Immature natural killer cell (primary cell): ENCODE measurements at places on chromosomes 12 and 14. TPM values are rescaled to one million over a fixed set of nuclear protein-coding genes. Genes with fewer than 3 reads are reported as not detected.

BDKRB2 gene
- polyA plus RNA-seq: not detected

METTL25 gene
- polyA plus RNA-seq: 15.7 TPM

NID2 gene
- 0.35 TPM for polyA plus RNA-seq

KRT2 gene
- polyA plus RNA-seq: 0.51 TPM

LRP1-AS gene
- not detected for polyA plus RNA-seq

NGB gene
- polyA plus RNA-seq: not detected

NPC2 gene
- 128 TPM for polyA plus RNA-seq

APOLD1 gene
- polyA plus RNA-seq: not detected

TROAP gene
- 2.6 TPM for polyA plus RNA-seq

KRT72 gene
- polyA plus RNA-seq: 0.34 TPM

SALL2 gene
- 1.2 TPM for polyA plus RNA-seq

C14orf180 gene
- not detected for polyA plus RNA-seq

SERPINA9 gene
- not detected for polyA plus RNA-seq

NINJ2 gene
- 25.7 TPM for polyA plus RNA-seq

DNA sequence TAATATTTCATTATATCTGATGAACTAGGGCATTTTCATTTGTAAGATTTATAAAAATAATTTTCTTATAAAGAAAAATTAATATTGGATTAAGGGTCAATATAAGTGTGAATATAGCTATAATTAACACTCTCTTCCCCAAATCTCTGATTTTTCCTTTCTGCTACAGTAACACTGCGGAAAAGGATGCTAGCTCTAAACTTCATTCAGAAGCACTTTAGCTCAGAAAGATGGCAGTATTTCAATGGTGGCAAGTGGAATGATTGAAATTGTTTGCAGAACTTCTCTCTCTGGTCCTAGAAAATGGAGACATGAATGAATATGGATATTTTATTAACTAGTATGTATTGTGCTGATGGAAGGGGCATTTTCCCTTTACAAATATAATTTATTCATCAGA lies 8.4 kb downstream of the NPAS3 start:
- no peak for DNase-seq

- DNase-seq: no peak
Measured at GRCh38 chr14:81797315-81797714, 263.7 kb upstream of the SEL1L start.

- DNase-seq: peak; percentile 26
Measured at GRCh38 chr12:93785249-93786010, 108.3 kb downstream of the CRADD start.

DNA sequence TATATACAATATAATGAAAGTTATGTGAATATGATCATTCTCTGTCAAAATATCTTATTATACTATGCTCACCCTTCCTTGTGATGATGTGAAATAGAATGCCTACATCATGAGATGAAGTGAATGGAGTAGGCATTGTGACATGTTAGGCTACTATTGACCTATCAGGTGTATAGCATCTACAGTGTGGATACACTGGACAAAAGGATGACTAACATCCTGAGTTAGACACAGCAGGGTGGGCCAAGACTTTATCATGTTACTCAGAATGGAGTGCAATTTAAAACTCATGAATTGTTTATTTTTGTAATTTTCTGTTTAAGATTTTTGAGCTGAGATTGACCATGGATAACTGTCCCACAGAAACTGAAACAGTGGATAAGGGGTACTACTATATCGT lies 53.4 kb upstream of the NAV3 start:
- DNase-seq: no peak

GRCh38 chr12:64186789-64187188 lies 35.3 kb downstream of the KICS2 start:
- no peak for DNase-seq

GRCh38 chr14:61074852-61075251 lies 93.8 kb downstream of the SLC38A6 start:
- no peak for DNase-seq

DNA sequence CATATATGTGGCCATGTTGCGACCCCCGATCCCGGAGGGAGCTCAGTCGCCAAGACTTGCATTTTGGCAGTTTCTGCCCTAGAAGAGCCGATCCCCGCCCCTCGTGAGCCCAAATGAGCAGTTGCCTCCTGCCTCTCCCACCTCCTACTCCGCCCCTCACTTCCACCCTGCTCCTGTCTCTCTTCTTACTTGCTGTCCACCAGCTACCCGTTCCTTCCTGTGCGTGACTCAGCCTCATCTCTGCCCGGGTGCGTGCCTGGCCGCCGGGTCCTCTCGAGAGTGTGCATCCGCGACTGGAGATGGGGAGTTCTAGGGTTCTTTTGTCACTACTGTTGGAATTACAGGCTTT lies 585 bp downstream of the GPATCH2L start:
- peak; percentile 65 for DNase-seq

- DNase-seq: no peak
Measured at GRCh38 chr14:52325630-52326029, 11.5 kb downstream of the PTGER2 start.

- no peak for DNase-seq
Measured at GRCh38 chr14:36996857-36997590, 175.4 kb downstream of the SLC25A21 start.

DNA sequence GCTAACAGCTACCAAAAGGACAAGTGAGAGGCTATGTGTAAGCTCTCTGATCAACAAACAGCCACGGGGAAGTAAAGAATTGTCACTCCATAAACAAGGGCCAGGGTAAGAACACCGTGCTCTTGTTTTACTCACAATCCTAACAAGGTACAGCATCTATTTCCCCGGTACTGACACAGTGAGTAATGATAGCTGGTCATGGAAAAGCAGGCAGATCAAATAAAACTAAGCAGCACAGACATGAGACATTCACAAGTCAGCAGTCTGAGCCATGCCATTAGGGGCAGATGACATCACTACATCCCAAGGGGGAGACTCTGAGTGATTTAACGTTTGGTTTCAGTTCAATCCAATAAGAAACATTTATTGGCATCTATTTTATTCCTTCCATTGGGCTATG lies 54.4 kb downstream of the ARL6IP4 start:
- DNase-seq: no peak

DNA sequence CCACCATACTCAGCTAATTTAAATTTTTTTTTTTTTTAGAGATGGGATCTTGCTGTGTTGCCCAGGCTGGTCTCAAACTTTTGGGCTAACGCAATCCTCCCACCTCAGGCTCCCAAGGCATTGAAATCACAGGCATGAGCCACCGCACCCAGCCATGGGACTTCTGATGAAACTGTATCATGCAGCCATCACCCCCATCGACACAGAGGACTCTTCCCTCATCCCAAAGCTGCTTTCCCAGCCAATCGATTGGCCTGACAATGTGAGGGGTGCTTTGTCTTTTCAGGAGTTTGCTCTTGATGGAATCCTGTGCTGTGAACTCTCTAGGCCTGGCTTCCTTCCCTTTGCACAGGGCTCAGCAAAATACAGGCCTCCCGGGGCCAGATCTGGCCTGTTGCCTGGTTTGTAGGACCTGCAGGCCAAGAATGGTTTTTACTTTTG lies 59.6 kb upstream of the NCOR2 start:
- no peak for DNase-seq

GRCh38 chr14:61319706-61320105 lies 1.7 kb upstream of the PRKCH start:
- DNase-seq: no peak

- DNase-seq: peak; percentile 66
Measured at GRCh38 chr12:27779920-27780611, at the start of the genes KLHL42 and MANSC4. TSS of gene KLHL42 (plus strand) at chr12:27780233. CDS start at chr12:27780331, 98 bp downstream. TSS of gene MANSC4 (minus strand) at chr12:27780236. CDS start at chr12:27771276, 8,960 bp downstream.

GRCh38 chr12:118429688-118430383 lies 53.5 kb downstream of the SUDS3 start:
- no peak for DNase-seq

DNA sequence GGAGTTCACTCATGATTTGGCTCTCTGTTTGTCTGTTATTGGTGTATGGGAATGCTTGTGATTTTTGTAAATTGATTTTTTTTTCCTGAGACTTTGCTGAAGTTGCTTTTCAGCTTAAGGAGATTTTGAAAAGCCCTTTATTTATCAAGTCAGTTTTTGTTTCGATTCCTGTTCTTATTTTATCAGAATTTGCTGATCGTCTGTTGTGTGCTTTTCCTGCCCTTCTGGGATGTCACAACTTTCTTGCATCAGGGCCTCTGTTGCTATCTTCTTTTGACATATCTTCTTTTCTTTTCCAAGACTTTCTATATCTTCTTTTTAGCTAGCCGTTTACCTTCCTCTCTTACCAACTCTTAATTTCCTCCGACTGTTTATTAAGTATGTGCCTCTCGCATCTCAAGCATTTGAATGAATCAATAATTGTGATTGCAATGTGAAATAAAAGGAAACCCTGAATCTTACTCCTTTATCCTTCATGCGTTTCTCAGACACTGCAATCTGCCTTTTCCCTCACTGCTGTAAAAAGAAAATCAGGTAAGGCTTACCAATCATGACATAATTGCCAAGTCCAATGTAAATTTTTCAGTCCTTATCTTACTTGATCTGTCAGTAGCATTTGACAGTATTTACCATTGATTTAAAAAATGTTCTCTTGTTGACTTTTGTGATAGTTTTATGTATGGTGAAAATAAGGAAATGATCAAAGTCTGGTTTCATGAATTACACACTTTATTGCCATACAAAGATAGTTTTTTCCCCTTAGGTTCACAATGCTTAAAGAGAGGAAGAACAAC lies 53.0 kb downstream of the ETNK1 start:
- DNase-seq: no peak

GRCh38 chr12:57232156-57232756 lies 2.7 kb downstream of the SHMT2 start:
- DNase-seq: no peak

DNA sequence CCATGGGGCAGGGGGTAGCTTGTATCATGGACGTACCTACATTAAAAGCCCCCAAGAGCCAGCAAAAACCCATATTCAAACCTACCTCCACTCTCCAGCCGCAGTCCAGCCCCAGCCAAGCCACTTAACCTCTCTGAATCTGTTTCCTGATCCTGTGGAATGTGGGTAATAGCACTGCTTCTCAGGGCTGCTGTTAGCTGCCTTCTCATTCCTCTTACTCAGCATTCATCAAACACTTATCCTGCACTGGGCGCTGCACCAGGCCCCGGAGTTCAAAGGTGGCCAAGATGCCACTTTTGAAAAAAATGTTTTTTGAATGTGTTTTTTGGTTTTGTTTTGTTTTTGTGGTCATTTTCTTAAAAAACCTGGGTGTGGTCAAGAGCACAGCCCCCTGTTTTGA lies 237.4 kb downstream of the CHST11 start:
- DNase-seq: no peak

GRCh38 chr12:107079172-107080011 lies 14.0 kb downstream of the CRY1 start:
- peak; percentile 17 for DNase-seq

- DNase-seq: no peak
Measured at GRCh38 chr12:2633825-2634200, 161.0 kb upstream of the FKBP4 start.

GRCh38 chr12:129081755-129082250 lies 228.5 kb downstream of the GLT1D1 start:
- DNase-seq: no peak

- peak; percentile 47 for DNase-seq
Measured at GRCh38 chr12:25054783-25055144, 105.9 kb upstream of the BCAT1 start.

- no peak for DNase-seq
Measured at GRCh38 chr14:53016919-53017318, 66.1 kb upstream of the FERMT2 start.

GRCh38 chr14:66056926-66057552 lies 429.1 kb upstream of the CCDC196 start:
- DNase-seq: no peak

- DNase-seq: no peak
Measured at GRCh38 chr12:116774020-116774419, 35.9 kb downstream of the RNFT2 start.

GRCh38 chr12:8852119-8852518 lies 29.7 kb downstream of the A2ML1 start:
- no peak for DNase-seq

DNA sequence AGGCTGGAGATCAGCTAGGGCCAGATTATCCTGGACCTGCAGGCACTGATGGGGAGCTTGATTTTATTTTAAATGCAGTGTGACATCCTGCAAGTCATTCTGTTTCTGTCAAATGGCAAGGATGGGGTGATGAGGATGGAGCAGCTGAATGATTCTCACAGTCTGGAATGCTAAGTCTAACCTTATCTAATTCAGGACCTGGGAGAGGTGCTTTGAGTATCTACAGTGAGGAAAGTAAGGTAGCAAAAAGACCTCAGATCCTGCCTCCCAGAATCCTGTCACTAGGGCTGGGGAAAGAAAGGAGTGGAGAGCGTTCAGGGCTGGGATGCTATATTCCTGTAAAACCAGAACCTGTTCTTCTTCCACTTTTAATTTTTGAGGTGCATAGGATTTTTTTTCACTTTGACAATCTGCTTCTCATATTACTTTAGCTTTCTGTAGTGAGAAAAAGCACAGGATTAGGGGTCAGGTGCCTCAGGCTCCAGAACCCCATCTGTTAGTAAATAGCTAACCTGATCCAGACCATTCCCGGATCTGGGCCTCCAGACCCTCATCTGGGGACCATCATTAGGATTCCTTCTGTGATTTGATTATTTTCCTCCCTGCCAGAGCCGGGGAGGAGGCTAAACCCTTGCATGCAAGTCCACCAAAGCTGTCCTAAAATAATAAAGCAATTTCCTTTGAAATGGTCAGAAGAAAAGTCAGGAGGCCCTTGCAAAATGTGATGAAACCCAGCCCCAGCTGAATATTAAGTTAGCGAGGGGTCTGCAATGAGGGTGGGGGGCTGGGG lies 54.7 kb downstream of the ASCL1 start:
- no peak for DNase-seq

- DNase-seq: peak; percentile 70
Measured at GRCh38 chr14:92651758-92652406, 96.5 kb downstream of the LGMN start.

- DNase-seq: no peak
Measured at GRCh38 chr14:103496776-103497175, 25.9 kb downstream of the CKB start.

DNA sequence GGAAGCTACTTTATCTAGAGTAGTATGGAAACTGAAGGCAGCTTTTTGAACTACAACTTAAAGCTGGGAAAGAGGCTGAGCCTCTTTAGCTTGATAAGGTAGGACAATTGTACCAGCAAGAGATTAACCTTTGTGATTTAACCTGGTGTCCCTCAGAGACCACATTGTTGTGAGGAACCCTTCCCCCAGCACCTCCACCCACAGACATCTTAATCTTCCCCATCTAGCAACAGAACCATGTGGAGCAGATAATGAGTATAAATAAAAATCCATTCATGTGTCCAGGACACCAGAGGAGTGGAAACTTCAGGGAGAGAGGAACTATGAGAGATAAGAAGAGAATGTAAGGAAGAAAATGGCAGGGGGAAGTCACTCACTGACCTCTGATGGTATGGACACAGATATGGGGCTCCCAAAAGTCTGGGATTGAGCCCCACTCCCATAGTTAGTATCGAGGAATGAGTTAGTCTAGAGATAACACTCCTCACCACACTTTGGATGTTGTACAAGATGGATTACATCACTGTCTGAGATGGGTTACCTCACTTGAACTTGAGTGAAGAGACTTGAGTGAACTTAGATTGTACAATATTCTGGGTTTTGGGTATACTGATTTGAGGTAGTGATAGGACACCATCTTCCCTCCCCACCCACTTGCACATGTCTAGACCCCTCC lies 33.9 kb upstream of the SLC38A2 start:
- DNase-seq: no peak
